ENCODE measurements at places on chromosomes 7 and 10. TPM values are rescaled to one million over a fixed set of nuclear protein-coding genes. Genes with fewer than 3 reads are reported as not detected.

DNA sequence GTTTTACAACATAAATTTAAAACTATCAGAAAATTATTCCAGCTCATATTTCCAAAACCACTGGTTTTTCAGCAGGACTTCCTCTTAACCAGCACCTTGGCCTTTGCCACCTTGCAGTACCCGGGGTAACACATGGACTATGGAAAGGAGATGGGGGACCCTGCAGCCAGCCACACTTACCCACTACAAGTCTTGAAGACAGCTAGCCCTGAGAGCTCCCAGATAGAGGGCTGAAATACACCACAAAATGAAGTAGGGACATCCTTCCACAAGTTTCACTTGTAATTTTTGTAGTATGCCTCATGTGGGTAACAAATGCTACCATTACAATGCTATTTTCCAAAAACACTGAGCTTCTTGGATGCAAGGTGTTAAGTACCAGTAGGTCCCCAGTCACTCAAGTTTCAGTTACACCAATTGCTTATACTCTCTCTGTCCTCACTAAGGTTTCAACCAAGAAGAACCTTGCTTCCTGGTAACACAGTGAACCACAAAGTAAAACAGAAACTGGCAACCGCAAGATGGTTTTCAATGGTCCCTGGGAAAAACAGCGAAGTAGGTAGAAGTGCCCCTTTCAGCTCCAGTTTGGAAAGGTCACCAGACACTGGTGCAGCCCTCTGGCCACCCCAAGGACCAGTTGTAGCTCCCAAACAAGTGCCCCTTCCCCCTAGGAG is 110.9 kb downstream of the SGMS1 start:
- DNase-seq: no peak

DNA sequence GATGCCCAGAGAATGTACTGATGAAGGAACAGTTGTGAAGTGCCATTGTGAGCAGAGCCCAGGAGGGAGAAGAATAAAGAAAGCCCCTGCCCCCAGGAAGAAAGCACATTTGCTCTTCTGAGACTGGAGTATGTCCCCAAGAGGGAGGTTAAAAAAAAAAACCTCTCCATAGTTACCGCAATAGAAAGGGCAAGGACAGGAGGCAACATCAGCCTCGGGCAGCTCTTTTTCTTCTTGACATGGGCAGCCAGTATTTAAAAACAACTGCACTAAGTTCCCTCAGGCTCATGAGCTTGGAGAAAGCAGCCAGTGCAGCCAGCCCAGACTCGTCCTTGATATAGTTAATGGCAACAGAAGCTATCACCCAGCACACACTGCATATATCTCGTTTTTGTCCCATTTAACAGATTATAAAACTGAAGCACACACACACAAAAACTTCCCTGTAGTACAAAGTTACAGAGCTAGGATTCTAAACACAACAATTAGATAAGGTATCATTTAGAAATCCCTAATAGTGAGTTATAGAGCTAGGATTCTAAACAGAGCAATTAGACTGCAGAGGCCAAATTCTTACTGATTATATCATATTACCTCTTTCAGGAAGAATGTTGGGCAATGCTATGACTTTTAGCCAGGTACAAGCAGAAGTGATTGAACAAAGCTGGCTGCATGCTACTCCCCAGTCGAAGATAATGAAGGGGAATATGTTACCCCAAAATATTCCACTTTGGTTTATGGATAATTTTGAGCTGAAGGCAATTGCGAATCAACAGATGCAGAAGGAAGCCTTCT is 823.5 kb downstream of the GRID1 start:
- DNase-seq: peak; percentile 73

DNA sequence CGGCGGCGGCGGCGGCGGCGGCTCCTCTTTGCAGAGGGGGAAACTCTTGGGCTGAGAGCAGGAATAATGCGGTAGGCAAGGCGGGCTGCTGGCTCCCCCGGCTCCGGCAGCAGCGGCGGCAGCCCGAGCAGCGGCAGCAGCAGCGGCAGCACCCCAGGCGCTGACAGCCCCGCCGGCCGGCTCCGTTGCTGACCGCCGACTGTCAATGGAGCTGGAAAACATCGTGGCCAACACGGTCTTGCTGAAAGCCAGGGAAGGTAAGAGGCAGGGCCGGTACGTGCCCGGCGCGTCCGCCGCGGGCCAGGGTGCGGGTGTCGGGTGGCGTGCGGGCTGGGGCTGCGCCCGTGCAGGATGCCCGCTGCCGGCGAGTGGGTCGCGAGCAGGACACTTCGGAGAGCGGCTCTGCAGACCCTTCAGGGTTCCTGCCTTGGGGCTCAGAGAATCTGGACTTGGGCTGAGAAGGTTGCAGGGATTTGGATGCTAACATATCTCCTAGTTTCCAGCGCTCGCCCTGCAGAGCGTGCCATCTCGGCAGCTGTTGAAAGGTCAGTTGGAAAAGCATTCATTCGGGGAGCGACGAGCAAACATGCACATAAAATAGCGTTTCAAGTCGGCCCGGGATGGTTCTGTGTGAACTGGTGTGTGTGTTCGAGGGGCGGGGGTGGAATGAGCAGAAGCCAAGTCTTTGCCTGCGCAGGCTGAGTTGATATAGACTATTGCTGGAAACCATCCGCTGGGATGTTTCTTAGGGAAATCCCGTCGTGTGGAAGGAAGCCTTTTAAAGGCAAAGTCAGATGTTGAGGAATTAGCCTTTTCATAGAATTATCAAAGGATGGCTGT is 562 bp downstream of the GRK5 start:
- DNase-seq: peak; percentile 51

- DNase-seq: peak; percentile 76
These were observed 71.2 kb downstream of the BMPR1A start for GRCh38 chr10:86827639-86828038.

- DNase-seq: peak; percentile 54
These were observed 189.2 kb downstream of the FAM107B start for GRCh38 chr10:14585287-14586193.

- no peak for DNase-seq
These were observed 16.8 kb downstream of the GPAM start for GRCh38 chr10:112166800-112167199.

DNA sequence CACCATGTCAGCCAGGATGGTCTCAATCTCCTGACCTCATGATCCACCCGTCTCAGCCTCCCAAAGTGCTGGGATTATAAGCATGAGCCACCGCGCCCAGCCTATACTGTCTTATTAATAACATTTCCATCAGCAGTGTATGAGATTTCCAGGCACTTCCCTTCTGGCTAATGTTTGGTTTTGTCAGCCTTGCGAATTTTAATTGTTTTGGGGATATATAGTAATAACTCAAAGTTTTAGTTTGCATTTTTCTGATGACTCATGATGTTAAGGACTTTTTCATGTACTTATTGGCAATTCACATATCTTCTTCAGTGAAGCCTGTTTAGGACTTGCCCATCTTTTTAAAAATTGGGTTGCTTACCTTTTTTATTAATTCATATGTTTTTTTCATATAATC is 76.0 kb downstream of the TMEM270 start:
- DNase-seq: no peak

DNA sequence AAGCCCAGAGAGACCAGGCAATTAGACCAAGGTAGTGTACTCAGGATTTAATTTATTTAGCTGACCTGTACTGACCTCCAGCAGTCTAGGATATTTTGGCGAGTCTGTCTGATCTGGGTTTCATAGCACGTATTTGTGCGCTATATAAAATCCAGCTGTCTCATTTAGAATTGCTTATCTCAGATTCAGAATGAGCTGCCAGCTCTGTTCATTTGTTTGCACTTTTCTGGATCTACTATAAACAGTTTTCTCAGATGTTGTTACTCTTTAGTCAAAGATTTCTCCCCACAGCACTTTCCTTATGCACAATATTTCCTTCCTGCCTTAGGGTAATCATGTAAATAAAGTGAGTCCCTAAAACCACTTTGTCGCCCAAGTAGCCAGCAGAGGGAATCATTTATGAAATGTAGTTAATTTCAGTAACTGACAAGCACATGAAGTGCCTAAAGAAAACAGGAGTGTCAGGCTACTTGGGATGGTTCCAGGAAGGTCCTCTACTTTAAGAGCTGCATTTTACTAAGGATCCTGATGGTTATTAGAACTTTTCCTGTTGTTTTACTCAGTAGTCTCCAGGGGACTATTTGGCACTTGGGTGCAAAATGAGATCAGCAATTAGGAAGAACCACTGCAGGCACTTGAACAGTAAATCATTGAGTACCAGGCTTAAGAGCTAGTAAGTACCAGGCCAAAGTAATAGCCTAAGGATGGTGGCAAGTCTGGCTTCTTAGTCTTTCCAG is 226.4 kb downstream of the TWIST1 start:
- DNase-seq: no peak

DNA sequence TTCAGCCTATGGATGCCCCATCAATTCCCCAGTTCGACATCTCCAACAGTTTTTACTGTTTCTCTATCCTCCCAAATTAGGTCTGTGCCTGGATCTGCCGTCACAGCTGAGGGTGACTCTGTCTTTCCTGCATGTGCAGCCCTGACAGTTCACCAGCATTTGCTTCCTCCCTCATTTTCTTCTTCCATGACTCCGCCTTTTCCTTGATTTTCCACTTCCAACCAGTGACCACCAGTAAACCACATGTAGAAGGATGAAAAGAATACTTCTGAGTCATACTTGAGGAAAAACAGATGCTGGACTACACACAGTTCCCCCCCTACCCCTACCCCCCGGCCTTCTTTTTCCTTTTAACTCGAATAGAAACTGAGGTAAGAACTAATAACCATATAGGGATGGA is 311.8 kb upstream of the POM121L12 start:
- DNase-seq: no peak

GRCh38 chr10:62899311-62899710 is 83.1 kb upstream of the EGR2 start:
- DNase-seq: no peak

DNA sequence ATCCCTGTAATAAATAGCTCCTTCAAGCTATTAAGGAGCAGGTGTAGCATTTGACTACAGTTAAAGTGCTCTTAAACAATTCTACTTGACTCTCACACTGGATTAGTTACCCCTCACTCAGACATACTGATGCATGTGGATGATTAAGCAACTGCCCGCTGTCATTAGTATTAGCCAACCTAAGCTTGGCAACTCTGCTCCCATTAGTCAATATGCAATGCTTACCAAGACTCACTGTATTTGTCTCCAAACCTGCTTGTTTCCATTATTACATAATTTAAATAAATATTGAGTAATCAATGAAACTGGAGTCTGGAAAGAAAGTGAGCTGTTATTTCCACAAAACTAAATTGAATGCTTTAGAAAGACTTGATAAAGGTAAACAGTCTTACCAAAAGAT is 144.0 kb upstream of the ASAH2 start:
- peak; percentile 98 for DNase-seq

GRCh38 chr10:128027822-128028507 is 98.3 kb downstream of the MKI67 start:
- no peak for DNase-seq

GRCh38 chr10:62424026-62424425 is 49.9 kb downstream of the ZNF365 start:
- DNase-seq: peak; percentile 30

DNA sequence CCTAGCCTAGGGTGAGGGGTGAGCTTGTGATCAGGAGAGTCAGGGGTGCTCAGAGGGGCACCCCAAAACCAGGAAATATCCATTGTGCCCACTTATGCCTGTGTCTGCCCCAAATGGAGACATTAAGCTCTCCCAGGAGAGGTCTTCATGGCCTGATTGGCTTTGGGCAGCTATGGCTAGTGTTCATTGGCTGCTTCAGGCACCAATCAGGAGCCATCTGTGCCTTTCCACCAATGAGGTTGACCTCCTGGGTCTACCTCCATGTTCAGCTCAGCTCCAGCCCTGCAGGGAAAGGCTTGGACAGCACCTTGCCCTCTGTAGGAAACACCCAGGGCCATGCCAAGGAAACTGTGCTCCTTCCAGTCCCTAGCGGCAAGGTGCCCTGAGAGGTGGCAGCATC is 23.9 kb upstream of the HSPB1 start:
- no peak for DNase-seq

- no peak for DNase-seq
These were observed 25.9 kb upstream of the PTPRN2 start for GRCh38 chr7:158613481-158613880.

- DNase-seq: no peak
These were observed 55.1 kb downstream of the VCL start for GRCh38 chr10:74052994-74053393.

GRCh38 chr10:10872764-10873163 is 144.9 kb upstream of the CELF2 start:
- DNase-seq: no peak

- DNase-seq: no peak
These were observed 254.0 kb downstream of the USP6NL start for GRCh38 chr10:11357439-11357838.

DNA sequence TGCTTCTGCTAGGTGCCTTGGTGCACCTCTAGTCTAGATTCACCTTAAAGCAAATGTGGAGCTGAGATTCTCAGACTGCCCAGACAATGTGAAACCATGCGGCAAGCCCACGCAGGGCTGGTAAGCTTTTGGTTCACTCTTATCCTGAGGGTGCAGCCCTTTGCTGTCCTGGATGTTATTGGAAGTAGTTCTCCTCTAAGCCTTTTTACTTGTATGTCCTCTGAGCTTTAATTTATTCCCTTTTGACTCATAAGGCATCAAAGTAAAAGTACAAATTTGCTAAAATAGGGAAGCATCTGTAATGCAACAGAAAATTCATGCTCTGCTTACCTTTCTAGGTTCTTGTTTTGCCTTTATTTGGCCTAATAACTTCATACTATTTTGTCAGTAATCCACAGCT is 186.8 kb downstream of the MACC1 start:
- DNase-seq: no peak

- no peak for DNase-seq
These were observed 490.7 kb downstream of the RPS24 start for GRCh38 chr10:78524342-78524741.

DNA sequence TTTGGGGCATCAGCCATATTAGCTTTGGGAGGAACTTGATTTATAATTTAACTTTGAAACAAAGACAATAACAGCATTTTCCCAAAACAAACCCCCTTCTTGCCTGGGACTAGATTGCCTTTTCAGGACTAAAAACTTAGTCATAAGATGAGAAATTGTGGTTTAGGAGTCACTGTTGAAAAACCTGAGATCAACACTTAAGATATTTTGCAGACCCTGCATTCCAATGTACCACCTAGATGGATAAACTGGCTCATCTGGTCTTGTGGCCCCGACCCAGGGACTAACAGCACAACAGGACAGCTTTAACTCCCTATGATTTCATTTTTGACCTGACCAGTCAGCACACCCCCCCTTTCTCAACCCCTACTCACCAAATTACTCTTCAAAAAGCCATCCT is 1165.4 kb downstream of the XPNPEP1 start:
- DNase-seq: no peak

- DNase-seq: no peak
These were observed 5.9 kb downstream of the AKR1B1 start for GRCh38 chr7:134452991-134453473.

- DNase-seq: no peak
These were observed 39.5 kb downstream of the TACR2 start for GRCh38 chr10:69377191-69377590.

GRCh38 chr7:31899356-31899927 is 170.8 kb downstream of the PDE1C start:
- DNase-seq: no peak

GRCh38 chr7:86955895-86956503 is 103.5 kb downstream of the ELAPOR2 start:
- DNase-seq: no peak

RTKN2 gene
- 0.79 TPM for total RNA-seq

ALOX5 gene
- total RNA-seq: 0.13 TPM

KIAA1217 gene
- total RNA-seq: 4.9 TPM

ARMS2 gene
- not detected for total RNA-seq

ZNF804B gene
- total RNA-seq: not detected

HOXA10 gene
- total RNA-seq: not detected

OPTN gene
- total RNA-seq: 98.3 TPM

CALCR gene
- not detected for total RNA-seq

STK31 gene
- total RNA-seq: 0.26 TPM

SCART1 gene
- 1.1 TPM for total RNA-seq
